ENCODE measurements at places on chromosomes 13 and 19.

GRCh38 chr19:32910874-32911273, 41.3 kb upstream of the SLC7A9 start:
- no peak for DNase-seq

- no peak for DNase-seq
Measured at GRCh38 chr13:31793246-31793645, 53.9 kb downstream of the RXFP2 start.

DNA sequence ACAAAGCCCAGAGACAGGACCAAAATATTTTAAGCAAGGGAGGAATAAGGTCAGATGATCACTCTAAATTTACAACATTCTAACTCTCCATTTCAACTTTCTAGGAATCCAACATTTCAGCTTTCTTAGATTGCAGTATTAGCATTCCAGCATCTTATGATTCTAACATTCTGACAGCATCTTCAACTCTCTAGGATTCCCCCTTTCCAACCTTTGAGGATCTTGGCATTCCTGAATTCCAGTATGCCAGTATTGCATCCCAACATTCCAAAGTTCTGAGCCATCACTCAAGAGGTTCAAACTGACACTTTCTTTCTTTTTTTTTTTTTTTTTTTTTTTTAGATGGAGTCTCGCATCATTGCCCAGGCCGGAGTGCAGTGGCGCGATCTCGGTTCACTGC, 13.8 kb downstream of the TGFB1 start:
- no peak for DNase-seq

DNA sequence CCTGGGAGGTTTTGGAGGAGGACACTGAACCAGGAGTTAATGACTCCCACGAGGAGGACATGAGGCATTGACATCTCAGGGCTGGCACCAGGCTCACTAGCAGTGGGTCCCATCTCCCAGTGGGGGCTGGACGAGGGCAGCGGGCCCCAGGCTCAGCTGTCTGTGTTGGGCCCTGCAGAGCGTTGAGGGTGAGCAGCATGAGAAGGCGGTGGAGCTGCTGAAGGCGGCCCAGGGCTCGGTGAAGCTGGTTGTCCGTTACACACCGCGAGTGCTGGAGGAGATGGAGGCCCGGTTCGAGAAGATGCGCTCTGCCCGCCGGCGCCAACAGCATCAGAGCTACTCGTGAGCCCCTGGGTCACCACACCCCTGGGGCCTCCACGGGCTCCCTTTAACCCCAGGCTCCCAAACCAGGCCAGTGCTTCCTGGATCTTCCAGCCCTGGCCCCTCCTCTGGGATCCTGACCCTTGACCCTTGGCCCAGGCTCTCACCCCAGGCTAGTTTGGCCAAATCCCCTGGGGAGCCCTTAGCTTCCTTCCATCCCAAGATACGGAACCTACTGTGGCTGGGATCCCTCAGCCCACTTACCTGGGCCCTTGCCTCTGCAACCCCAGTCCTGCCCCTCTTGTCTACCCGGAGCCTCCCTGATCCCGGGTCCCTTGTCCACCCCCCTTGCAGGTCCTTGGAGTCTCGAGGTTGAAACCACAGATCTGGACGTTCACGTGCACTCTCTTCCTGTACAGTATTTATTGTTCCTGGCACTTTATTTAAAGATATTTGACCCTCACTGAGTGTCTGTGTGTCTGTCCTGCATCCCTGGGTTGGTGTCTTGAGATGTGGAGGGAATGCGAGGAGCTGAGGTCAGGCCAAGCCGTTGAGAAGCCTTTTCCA, 1.0 kb downstream of the C19orf73 start:
- DNase-seq = no peak

DNA sequence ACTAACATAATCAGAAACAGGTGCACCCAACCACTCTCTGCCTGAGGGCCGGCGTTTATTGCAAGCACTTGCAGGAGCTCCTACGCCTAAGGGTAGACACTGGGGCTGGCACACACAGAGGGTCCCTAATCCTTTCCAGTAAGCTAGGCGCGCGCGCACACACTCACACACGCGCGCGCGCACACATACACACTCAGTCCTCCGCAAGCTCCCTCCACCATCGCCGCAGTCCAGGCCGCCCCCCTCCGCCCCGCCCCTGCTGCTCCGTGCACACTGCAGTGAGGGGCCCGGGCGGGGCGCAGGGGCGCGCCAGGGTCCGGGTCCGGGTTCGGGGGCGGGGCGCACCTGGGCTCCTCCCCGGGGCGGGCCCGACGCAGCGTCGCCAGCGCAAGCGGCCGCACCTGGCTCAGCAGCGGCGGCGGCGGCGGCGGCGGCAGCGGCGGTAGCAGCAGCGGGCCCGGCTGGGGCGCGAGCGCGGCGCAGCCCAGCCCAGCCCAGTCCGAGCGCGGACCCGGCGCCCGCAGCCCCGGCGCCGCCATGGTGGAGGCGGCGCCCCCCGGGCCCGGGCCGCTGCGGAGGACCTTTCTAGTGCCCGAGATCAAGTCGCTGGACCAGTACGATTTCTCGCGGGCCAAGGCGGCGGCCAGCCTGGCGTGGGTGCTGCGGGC, at the start of gene CAMSAP3:
Gene CAMSAP3 (plus strand): TSS at position 398 of the 668 bp plus-strand sequence. CDS start 140 bp downstream, at position 538.
- peak; percentile 34 for DNase-seq

- peak; percentile 65 for DNase-seq
Measured at GRCh38 chr19:13881692-13882418, 4.9 kb downstream of the NANOS3 start.

DNA sequence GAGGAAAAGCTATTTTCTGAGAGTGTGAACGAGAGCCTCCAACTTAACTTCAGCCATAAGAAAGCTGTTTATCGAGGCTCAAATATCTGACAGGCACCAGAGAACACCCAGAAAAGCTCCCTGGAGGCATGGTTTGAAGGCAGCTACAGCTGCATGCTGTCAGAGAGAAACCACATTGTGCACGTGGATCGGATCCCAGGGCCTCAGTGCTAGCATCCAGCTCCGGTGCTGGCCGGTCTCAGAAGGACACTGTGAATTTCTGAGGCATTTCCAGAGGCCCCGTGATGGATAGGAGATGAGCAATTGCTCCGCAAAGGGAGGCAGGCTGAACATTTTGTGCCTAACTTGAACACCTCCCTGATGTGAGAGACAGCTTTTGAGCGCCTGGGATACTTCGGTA, 315.7 kb downstream of the FGF9 start:
- DNase-seq = no peak

DNA sequence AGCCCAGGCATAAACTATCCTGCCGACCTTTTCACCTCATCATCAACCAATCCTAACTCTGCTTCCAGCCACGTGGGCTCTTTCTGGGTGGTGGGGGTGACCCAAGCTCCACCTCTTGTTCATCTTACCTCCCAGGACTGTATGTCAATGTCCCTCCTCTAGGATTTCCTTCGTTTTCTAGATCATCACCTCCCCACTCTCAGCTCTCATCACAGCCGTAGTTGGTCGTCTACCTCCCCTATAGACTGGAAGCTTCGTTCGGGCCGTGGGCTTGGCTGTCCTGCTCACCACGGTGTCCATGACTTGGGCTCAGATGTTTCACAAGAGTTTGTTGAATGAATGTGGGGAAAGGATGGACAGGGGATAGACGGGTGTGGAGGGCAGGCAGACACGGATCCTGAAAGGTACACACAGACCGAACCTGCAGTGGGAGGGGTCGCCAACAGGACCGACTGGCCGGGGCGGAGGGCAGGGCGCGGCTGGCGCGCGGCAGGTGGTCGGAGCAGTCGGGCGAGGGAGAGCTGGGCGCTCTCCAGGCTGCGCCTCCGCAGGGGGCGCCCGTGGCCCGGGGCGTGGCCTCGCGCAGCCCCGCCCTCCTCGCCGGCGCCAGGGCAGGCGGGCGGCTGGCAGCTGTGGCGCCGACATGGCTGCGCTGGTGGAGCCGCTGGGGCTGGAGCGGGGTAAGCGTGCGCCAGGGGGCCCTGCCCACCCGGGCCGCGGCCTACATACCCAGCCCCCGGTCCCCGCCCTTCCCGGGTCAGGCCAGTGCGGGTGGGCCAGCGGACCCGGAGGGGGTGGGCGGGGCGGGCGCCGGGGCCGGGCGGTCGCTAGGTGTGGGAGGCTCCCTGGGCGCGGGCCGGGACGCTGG, at the start of gene LIN7B:
Gene LIN7B (plus strand): TSS at position 609 of the 868 bp plus-strand sequence. CDS start 35 bp downstream, at position 644.
- peak; percentile 78 for DNase-seq

- DNase-seq = peak; percentile 34
Measured at GRCh38 chr19:54133312-54133956, 4.1 kb upstream of the CNOT3 start.

DNA sequence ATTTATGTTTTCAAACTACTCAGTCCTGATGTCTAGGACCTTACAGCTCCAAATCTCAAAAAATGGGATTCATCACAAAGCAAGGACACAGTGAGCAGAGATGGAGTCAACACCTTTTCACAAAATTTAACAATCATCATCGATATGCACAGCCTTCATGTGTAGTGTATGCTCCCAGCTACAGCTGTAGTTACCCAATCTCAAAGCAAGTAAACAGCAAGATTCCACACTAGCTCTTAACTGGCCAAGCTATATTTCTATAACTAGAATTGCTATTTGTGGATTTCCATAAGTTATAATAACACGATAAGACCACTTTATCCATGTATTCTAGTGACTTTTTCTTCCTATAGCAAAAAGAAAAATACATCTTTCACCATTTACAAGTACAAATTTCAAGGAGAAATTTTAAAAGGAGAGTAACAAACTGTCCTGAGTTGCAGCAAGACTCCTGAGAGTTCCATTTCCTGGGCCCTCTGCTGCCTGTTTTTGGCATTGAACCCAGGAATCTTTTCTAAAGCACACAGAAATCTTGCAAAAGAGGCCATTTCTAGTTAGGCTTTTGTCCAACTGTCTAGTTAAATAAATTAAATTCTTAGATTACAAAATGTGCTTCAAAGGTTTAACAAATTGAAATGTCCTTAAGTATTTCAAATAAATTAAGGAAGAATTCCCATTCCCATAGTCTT, 460.6 kb downstream of the FGF14 start:
- DNase-seq = no peak

DNA sequence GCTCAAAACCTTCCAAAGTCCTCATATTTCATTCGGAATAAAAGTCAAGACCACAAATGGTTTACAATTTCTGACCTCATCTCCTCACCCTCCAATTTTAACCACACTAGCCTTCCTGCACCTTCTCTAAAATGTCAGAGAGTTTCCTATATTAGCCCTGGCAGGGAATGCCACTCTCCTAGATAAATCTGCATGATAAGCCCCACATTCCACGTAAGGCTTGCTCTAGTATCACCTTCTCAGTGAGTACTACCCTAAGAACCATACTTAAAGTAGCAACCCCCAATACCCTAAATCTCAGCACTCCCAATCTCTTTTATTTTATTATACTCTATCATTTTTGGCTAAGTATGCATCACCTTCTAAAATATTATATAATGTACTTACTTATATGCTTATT, 100.5 kb upstream of the SLITRK5 start:
- no peak for DNase-seq

DNA sequence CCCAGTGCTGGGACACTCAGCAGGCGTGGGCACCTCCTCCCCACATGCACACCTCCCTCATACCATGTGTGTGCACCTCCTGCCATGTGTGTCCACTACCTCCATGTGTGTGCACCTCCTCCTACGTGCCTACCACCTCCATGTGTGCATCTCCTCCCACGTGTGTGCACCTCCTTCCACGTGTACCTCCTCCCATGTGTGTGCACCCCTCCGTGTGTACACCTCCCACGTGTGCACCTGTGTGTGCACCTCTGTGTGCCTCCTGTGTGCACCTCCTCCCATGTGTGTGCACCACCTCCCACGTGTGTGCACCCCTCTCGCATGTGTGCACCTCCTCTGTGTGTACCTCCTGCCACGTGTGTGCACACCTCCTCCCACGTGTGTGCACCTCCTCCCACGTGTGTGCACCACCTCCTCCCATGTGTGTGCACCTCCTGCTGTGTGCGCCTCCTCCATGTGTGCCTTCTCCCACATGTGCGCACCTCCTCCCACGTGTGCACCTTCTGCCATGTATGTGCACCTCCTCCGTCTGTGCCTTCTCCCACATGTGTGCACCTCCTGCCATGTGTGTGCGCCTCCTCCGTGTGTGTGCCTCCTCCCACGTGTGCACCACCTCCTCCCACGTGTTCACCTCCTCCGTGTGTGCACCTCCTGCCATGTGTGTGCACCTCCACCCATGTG, 6.1 kb upstream of the C13orf46 start:
- DNase-seq = no peak
